ENCODE measurements at places on chromosomes 1 and 21.

DNA sequence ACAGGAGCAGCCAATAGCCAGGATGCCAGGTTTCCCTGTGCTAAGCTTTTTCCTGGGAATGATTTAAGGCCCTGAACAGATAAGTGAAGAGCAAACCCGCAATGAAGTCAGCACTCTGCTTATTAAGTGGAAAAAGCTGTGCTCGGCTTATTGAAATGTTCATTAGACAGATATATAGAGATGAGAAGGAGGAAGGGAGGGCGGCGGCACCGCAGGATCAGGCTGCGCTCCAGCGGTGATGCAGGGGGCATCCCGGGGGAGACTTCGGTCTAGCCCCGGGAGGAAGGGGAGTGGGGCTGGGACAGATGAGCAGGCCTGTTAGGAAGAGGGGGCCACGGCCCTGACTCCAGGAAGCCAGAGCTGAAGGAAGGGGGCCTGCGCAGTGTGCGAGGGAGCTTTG, 115.0 kb downstream of the TMEM53 start:
- H3K27ac ChIP-seq: no peak overlapping the region
- no peaks in the 10 kb centered on the region for H3K36me3 ChIP-seq
- H3K27me3 ChIP-seq: no peaks in the 10 kb centered on the region
- no peaks in the 10 kb centered on the region for H3K4me1 ChIP-seq
- no peak for DNase-seq

- no peak overlapping the region for H3K27ac ChIP-seq
- H3K27me3 ChIP-seq: no peaks in the 10 kb centered on the region
- no peak overlapping the region for H3K4me3 ChIP-seq
- H3K36me3 ChIP-seq: no peaks in the 10 kb centered on the region
Measured at GRCh38 chr21:43644609-43645008, 14.7 kb downstream of the HSF2BP start.

DNA sequence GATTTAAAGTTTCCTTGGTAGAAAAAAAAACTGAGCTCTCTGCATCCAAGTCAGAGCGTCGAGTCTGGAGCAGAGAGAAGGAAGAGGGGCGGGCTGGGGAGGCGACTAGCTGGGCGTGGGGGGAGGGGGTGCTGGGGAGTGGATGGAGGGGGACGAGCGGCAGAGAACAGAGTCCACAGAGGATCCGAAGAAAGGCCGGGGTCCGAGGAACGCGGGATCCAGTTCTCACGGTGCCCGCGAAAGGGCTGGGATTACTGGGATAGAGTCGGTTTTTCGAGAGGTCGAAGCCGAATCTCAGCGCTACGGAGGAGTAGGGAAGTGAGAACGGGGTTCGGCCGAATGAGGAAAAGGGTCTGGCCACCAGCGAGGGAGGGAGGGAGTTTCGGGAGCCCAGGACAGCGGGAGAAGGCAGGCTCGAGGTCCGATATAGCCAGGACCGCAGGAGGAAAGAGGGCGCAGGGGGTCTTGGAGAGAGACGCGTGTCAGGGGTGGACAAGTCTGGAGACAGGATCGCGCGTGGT, 665 bp downstream of the DAB1 start:
- peaks cover 10% of the 10 kb centered on the region for H3K4me1 ChIP-seq
- H3K36me3 ChIP-seq: no peaks in the 10 kb centered on the region
- peaks cover 59% of the 10 kb centered on the region for H3K27me3 ChIP-seq
- no peak for DNase-seq

- no peaks in the 10 kb centered on the region for H3K36me3 ChIP-seq
- DNase-seq: no peak
- H3K4me3 ChIP-seq: no peak overlapping the region
- no peaks in the 10 kb centered on the region for H3K4me1 ChIP-seq
- H3K27ac ChIP-seq: no peak overlapping the region
- H3K27me3 ChIP-seq: no peaks in the 10 kb centered on the region
Measured at GRCh38 chr1:182552527-182552926, 36.5 kb downstream of the RNASEL start.

DNA sequence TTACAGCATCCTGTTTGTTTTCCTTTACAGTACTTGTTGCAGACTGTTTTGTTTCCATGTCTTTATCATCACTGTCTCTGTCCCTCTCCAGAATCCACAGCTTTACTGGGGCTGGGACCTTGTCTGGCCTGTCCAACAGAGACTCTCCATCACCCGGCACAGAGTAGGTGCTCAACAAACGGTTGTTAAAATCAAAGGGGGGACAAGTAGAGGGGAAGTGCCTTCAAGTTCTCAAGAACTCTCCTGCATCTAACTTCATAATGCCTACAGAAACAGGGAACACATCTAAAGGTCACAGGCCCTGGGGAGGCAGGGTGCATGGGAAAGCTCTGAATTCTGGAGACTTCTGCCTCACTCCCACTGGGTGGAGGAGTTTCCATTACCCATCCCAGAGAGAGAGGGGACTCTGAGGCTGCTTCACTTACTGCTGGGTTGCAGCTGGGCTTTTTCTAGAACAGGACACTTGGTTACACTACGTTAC, 2.3 kb upstream of the ECE1 start:
- DNase-seq: no peak
- H3K27me3 ChIP-seq: no peaks in the 10 kb centered on the region
- H3K4me1 ChIP-seq: peaks cover 3% of the 10 kb centered on the region
- no peaks in the 10 kb centered on the region for H3K36me3 ChIP-seq
- peak overlapping the region; percentile 72 for H3K27ac ChIP-seq

DNA sequence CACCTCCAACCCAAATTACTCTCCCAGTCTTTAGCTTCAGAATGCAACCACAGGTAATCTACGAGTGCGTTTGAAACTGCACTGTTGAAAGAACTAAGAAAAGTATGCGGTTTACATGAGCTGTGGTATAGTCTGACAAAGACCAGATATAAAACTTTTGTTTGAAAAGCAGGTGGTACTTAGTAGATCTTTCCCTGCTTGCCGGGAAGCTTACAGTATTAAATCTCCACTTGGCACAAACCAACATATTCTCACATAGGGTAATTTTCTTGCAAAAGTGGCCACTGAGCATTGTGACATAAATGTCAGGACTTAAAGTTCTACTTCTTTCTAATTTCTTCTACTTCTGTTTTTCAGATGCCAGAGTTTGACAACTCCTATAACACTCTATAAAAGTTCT, 8.4 kb downstream of the RGS2 start:
- DNase-seq: no peak
- no peaks in the 10 kb centered on the region for H3K4me1 ChIP-seq
- H3K27ac ChIP-seq: no peak overlapping the region
- H3K27me3 ChIP-seq: no peaks in the 10 kb centered on the region
- no peaks in the 10 kb centered on the region for H3K36me3 ChIP-seq
- no peak overlapping the region for H3K4me3 ChIP-seq

- H3K4me3 ChIP-seq: no peak overlapping the region
- no peaks in the 10 kb centered on the region for H3K4me1 ChIP-seq
- H3K36me3 ChIP-seq: peaks cover 4% of the 10 kb centered on the region
- H3K27me3 ChIP-seq: no peaks in the 10 kb centered on the region
Measured at GRCh38 chr1:201144701-201145100, 9.6 kb downstream of the TMEM9 start.

GRCh38 chr1:193077991-193078390, 18.6 kb downstream of the RO60 start:
- peaks cover 9% of the 10 kb centered on the region for H3K36me3 ChIP-seq
- no peaks in the 10 kb centered on the region for H3K27me3 ChIP-seq
- DNase-seq: no peak
- H3K4me3 ChIP-seq: no peak overlapping the region

GRCh38 chr1:80154176-80154575, 1147.6 kb upstream of the ADGRL4 start:
- H3K27ac ChIP-seq: no peak overlapping the region
- H3K36me3 ChIP-seq: no peaks in the 10 kb centered on the region
- no peak for DNase-seq
- H3K4me3 ChIP-seq: no peak overlapping the region
- H3K27me3 ChIP-seq: no peaks in the 10 kb centered on the region

DNA sequence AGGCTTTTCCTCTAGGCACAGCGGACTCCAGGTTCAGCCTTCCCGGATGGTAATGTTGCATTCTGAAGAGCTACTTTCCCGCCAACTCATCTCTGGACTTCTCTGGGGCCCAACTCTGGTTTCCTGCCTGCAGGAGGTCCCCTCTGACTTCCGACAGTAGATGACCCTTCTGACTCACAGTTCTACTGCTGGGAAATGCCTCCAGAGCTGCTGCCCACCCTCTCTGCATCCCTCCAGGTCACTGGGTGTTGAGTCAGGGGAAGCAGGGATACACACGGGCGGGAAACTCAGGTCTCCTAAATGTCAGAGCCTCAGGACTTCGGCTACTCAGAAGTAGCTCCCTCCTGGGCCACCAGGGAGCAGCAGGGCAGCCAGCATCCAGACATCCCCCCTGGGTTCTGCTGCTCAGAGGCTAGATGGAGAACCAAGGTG, 2.1 kb upstream of the KIF21B start:
- no peak overlapping the region for H3K27ac ChIP-seq
- no peaks in the 10 kb centered on the region for H3K4me1 ChIP-seq
- H3K27me3 ChIP-seq: no peaks in the 10 kb centered on the region
- no peak overlapping the region for H3K4me3 ChIP-seq
- DNase-seq: no peak

DNA sequence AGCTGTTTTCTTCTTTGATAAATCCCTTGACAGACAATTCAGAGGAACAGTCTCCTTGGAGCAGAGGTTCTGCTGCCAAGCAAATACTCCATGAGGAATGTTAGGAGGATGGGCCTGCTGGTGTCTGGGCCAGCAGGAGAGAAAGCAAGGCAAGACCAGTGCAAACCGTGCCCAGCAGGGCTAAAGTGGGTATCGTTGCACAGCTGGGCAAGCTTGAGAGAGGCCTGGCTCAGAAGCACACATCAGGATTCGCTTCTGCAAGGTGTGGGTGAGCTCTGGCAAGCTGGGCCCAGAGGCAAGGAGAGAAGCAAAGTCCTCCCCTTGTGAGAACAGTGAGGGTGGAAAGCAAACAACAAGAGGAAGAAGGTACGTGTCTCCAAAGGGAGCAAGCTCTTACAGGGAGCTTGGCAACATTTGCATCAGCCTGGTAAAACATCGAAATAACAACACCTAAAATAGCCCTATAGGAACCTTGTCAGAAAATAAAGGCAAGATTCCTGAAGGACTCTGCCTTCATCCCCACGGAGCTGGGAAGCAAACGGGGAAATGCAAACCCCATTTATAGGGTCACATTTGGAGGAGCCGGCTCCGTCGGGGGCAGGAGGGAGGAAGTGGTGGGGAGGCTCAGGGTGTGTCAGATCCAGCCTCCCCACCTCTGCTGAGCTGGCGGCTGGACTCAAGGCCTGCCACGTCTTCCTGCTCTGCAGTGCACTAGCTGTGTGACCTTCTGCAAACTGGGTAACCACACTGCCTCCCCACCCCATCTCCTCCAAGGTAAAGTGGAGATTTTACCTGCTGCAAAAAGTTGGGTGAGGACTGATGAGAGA, 62.3 kb upstream of the HIVEP3 start:
- no peaks in the 10 kb centered on the region for H3K36me3 ChIP-seq
- H3K27ac ChIP-seq: no peak overlapping the region
- H3K27me3 ChIP-seq: no peaks in the 10 kb centered on the region
- no peaks in the 10 kb centered on the region for H3K4me1 ChIP-seq

DNA sequence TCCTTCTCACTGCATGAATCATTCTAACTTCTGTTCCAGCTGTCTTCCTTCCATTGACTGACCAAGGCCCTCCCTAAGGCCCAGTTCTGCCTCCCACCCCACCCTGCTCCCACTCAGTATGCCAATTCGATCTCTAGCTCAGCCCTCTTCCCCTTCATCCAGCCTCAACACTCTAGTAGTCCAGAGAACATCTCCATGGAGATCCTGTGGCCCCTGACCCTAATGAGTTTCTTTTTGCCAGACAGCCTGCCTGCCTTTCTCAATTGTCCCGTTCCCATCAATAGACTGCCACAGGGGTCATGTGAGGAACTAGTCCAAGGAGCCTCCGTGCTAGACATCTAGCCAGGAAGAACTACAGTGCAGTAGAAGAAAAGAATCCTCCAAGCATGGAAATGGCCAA, 26.4 kb downstream of the RRAGC start:
- no peaks in the 10 kb centered on the region for H3K4me1 ChIP-seq
- H3K27me3 ChIP-seq: no peaks in the 10 kb centered on the region
- DNase-seq: no peak
- no peak overlapping the region for H3K27ac ChIP-seq
- H3K4me3 ChIP-seq: no peak overlapping the region

GRCh38 chr1:60848583-60849188, 233.7 kb upstream of the NFIA start:
- no peaks in the 10 kb centered on the region for H3K36me3 ChIP-seq
- no peak for DNase-seq
- H3K4me3 ChIP-seq: no peak overlapping the region
- no peaks in the 10 kb centered on the region for H3K4me1 ChIP-seq
- H3K27ac ChIP-seq: no peak overlapping the region
- H3K27me3 ChIP-seq: no peaks in the 10 kb centered on the region

DNA sequence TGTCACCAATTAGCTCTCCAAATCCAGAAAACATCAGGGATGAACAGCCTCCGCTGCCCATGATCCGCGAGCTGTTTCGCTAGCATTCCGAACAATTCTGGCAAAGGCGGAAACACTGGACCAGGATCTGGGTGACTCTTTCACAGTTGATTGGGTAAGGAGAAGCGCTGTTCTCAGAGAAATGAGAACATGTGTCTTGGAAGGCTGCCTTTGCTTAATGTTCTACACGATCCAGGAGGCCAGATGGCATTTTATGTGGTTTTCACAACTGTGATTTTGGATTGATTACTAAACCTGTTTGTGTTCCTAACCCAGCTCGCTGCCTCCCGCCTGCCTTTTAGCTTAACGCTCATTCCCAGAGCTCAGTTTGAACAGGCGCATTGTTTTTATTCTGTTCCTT, 144.0 kb downstream of the KIF26B start:
- H3K27ac ChIP-seq: no peak overlapping the region
- DNase-seq: no peak
- H3K36me3 ChIP-seq: no peaks in the 10 kb centered on the region
- H3K27me3 ChIP-seq: peaks cover 11% of the 10 kb centered on the region
- H3K4me1 ChIP-seq: peaks cover 3% of the 10 kb centered on the region

DNA sequence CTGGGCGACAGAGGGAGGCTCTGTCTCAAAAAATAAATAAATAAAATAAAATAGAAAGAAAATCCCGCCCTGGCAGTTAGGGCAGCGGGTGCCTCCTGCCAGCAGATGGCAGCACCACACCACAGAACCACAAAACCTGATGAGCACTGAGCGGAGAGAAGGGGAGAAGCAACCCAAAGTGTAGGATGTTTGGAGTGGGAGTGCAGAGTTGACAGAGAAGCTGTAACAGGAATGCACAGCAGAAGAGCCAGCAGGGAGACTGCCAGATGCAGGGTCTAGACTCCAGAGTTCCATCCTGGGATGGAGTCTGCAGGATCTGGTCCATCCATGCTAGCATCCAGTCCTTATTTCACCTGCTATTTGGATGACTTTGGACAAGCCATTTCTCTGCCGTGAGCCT, 29.7 kb upstream of the KIRREL1 start:
- H3K27ac ChIP-seq: no peak overlapping the region
- peaks cover 8% of the 10 kb centered on the region for H3K27me3 ChIP-seq
- no peak overlapping the region for H3K4me3 ChIP-seq
- H3K4me1 ChIP-seq: no peaks in the 10 kb centered on the region
- DNase-seq: no peak

- no peaks in the 10 kb centered on the region for H3K27me3 ChIP-seq
- no peaks in the 10 kb centered on the region for H3K4me1 ChIP-seq
- H3K4me3 ChIP-seq: no peak overlapping the region
- DNase-seq: no peak
- H3K27ac ChIP-seq: no peak overlapping the region
Measured at GRCh38 chr1:43144237-43144636, 27.9 kb downstream of the EBNA1BP2 start.

- H3K27ac ChIP-seq: no peak overlapping the region
- no peaks in the 10 kb centered on the region for H3K4me1 ChIP-seq
- no peak for DNase-seq
- no peaks in the 10 kb centered on the region for H3K36me3 ChIP-seq
- no peak overlapping the region for H3K4me3 ChIP-seq
- no peaks in the 10 kb centered on the region for H3K27me3 ChIP-seq
Measured at GRCh38 chr1:223016381-223016780, 126.7 kb downstream of the TLR5 start.

All from breast epithelium (tissue), 4 donors.